ENCODE measurements at places on chromosomes 1 and 21.
A peak's percentile ranks its signal among the peaks of the same experiment; 100 is the strongest.

GRCh38 chr1:58290685-58291372 lies 255.7 kb downstream of the OMA1 start:
- peak; percentile 42 for DNase-seq

GRCh38 chr21:25936776-25937175 lies 202.0 kb downstream of the GABPA start:
- DNase-seq: no peak

- DNase-seq: no peak
These were observed 157.7 kb downstream of the PIK3R3 start for GRCh38 chr1:45974541-45975269.

DNA sequence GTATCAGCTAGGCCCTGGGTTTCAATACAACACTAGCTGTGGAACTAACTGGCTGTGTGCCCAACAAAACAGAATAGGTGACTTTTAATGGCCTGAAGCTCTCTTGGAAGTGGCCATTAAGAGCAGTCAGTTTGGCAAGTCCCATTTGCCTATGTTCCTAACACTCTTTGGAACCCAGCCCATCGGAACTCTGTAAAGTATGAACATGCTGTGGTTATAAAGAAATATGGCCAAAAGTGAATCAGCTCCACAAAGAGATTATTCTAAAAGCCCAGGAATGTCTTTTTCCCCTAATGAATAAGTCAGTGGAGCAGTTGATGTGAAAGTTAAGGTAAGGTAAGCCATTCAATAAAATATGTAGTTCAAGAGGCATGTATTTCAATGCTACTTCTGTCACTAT lies 223.7 kb upstream of the ADAMTS5 start:
- DNase-seq: no peak

All from urothelium cell line (cell line).